ENCODE measurements at places on chromosomes 16 and 17.
A peak's percentile ranks its signal among the peaks of the same experiment; 100 is the strongest.

- DNase-seq, result no peak
Observed at GRCh38 chr17:47304186-47304585, 19.6 kb upstream of the EFCAB13 start.

DNA sequence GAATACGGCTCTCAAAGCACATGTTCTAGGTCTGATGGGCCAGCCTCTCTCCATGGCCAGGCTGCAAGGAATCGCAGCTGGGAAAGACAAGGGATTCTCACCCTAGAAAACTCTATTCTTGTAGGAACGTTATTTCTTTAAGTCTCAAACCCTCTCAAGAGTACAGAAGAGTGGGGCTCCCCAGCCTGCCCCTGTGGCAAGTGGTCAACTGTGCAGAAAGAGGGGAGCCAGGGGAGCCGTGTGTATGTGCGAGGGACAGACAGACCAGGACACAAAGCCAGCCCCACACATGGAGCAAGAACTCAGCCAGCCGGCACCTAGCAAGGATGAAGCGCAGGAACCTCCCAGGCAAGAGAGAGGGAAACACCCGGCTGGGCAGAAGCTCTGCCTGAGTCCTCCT lies 16.4 kb downstream of the KIFC3 start:
- no peak for DNase-seq

DNA sequence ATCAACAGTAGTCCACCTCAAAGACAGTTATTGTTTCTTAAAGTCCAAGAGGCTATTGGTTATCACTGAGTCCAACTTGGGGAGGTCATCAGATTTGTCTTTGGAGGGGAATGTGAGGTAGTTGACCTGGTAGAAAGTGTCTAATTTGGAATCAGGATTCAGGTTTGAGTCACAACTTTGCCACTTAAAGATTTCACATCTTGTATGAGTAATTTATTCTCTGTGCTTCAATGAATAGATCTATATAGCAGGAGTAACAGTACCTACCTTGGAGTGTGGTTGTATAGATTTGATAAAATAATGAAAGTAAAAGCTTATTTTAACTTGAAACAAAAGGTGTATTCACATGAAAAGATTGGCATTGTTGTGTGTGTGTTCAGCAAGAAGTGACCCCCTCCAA lies 119.3 kb upstream of the TBX2 start:
- DNase-seq, result no peak

GRCh38 chr16:88389621-88390160 lies 6.9 kb downstream of the ZNF469 start:
- no peak for DNase-seq

- no peak for DNase-seq
Observed at GRCh38 chr16:76190057-76190456, 87.1 kb upstream of the CNTNAP4 start.

GRCh38 chr16:30924913-30925631 lies 1.7 kb downstream of the FBXL19 start:
- DNase-seq, result no peak

DNA sequence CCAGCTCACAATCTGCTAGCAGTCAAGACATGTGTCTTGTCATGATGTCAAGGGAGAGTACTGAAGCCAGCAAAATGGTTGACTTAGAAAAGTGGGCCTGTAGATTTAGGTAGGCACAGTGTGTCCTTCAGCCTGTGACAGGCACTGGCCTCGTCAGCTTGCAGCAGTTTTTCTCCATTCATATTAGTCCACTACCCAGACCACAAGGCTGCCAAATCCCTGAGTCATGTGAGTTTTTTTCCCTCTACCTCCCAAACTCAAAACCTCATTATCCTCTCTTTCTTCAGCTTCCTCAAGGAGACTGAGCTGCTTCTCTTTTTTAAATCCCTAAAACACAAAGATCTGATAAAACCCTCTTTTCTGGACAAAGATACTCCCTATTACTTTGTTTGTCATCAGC lies 102.6 kb upstream of the HS3ST3A1 start:
- no peak for DNase-seq

GRCh38 chr16:31214708-31215286 lies 878 bp downstream of the TRIM72 start:
- no peak for DNase-seq

DNA sequence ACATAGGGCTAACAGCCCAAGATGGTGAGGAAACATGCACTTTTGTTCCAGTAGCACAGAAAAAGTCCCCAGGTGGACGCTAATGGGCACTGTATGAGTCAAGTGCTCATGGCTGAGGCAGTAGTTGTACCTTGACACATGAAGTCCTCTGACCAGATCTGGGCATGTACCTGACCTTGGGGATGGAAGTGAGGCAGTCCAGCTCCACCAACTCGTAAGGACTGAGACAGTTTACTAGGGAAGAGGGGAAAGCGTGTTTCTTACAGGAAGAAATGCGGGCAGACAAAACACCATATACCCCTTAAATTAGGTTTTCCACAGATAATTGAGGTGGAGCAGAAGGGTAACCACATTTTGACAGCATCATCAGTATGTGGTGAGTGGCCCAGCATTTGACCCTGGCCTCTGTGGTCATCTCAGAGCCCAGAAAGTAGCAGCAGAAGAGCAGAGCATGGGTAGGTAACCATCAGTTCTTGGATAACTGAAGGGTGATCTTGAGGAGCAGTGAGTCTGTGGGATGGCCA lies 32.4 kb upstream of the METTL9 start:
- no peak for DNase-seq

DNA sequence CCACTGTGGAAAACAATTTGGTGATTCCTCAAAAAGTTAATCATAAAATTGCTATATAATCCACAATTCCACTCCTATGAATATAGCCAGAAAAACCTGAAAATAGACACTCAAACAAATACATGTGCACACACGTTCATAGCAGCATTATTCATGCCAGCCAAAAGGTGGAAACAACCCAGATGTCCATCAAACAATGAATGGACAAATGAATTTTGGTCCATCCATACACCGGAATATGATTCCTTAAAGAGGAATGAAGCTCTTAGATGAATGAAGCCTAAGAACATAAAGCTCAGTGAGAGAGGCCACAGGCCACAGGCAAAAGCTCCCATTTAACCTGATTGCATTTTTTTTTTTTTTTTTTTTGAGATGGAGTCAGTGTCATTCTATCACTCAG lies 114.6 kb upstream of the TNRC6C start:
- no peak for DNase-seq

DNA sequence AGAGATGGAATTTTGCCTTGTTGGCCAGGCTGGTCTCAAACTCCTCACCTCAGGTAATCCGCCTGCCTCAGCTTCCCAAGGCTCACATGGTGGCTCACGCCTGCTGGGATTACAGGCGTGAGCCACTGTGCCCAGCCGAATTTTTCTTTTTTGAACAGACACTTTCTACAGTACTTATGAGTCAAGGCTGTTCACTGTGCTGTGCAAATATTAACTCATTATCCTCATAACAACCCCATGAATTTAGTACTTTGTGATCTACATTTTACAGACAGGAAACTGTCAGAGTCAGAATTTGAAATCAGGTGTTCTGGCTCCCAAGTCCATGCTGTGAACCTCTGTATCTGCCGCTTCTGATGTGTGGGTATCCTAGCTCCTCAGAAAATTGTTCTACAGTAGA lies 25.7 kb upstream of the RASL10B start:
- DNase-seq, result no peak

DNA sequence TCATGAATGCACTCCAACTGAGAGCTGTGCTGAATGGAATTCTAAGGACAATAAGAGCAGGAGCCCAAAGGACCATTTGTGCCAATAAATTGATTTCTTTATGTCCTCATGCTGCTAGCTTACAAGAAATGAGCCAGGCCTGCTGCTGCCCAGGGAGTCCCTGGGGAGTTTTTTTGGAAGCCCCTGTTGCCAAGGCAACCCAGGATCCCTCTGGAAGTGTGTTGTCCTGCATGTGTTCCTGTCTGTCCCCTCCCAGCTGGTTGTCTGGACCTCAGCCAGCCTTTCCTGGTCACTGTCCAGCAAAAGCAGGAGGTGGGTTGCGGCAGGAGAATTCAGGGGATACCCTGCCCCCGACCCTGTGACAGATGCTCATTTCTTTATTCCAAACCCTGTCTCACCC lies 51.0 kb upstream of the GPRC5B start:
- DNase-seq, result no peak

DNA sequence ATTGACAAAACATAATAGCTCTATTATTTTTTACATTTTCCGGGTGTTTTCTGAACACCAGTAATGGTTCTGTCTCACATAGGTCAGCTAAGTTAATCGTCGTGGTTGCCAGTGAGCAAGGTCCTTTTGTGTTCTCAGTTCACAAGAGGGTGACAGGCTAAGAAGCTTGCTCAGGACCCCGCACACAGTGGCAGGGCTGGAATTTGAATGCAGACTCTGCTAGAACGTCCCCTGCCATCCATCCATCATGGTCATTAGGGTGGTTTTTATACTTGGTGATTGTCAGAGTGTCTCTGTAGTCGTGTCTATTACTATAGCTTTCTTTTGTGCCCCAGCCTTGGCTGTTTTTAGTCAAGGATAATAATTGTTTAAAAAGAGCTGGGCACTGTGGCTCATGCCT lies 176.2 kb downstream of the SNX29 start:
- no peak for DNase-seq

DNA sequence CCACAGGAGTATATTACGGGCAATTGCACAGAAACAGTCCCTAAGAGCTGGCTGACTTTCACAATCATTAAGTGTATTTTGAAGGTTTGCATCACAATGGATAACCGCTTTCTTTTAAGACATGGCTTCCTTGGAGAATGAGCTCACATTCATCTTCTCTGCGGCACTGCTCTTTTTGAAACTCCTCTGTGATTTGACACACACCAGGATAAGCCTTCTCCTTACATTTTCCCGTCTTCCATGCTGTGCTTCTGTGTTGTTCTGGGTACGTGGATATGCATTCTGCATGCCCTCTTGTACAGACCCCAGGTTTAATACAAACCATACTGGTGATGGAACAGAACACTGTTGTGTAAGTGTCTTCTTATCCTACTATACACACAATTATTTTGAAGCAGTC lies 89.5 kb upstream of the METRNL start:
- DNase-seq, result no peak

- peak; percentile 86 for DNase-seq
Observed at GRCh38 chr16:711548-712320, 3.2 kb upstream of the METRN start.

GRCh38 chr17:63305857-63306256 lies 140.2 kb downstream of the CYB561 start:
- no peak for DNase-seq

DNA sequence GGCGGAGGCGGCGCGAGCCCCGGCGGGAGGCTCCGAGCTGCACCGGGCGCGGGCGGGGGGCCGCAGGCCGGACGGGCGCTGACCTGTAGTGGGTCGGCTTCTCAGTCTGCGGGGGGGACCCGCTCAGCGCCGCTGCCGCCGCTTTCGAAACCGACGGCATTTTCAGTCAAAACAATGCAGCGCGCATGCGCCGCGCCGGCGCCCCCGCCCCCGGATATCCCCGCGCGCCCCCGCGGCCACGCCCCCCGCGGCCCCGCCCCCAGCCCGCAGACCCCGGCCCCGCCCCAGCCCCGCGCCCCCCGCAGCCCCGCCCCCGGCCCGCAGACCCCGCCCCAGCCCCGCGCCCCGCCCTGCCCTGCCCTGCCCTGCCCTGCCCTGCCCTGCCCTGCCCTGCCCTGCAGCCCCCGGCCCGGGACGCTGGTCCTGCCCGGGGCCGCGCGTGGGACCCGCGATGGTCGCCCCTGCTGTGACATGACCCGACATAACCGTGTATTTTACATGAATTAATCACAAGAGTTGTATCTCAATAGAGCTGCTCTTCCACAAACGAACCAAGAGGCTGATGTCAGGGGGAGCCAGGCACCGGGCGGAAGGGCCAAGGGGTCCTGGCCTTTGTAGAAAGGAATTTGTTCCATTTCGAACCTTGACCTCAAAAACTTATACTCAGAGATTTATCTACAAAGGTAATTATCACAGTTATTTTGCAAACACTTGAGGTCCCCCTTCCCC lies at the start of gene UNKL:
Gene UNKL, minus strand, starts transcription at position 173 of the 729 bp plus-strand sequence. Its CDS starts 13 bp downstream, at position 160.
- peak; percentile 97 for DNase-seq

DNA sequence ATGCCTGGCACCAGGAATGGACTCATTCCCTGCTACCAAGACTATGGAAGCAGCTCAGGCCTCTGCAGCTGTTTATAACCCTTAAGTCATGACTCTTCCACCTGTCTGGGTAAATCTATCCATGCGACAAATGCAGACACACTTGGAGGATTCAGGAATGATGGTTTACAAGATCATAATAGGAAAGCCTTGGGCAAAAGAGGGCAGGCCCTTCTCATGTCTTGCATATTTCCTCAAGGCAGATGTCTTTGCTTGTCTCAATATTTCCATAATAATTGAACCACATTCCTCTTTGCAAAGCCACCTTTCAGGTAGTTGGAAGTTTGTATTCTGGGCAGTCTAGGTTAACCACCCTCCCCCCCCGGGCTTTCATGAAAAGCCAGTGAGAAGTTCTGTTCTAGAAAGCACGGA lies 884 bp upstream of the JPT1 start:
- DNase-seq, result no peak

- DNase-seq, result no peak
Observed at GRCh38 chr16:87882436-87883019, 13.2 kb upstream of the SLC7A5 start.

- DNase-seq, result no peak
Observed at GRCh38 chr16:1474082-1474795, 589 bp downstream of the CLCN7 start.

DNA sequence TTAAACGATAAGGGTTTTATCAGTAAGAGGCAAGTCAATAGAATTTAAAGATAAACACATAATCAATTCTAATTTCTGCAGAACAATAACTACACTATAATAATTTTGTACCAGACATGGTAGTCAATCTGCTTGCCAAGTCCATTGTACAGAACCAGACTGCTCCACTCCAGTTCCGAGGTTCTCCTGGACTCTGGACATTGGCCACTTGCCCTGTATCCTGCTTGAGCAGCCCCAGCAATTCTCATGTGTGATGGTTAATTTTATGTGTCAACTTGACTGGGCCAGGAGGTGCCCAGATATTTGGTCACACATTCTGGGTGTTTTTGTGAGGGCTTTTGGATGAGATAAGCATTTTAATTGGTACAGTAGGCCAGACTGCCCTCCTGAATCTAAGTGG lies 384.6 kb downstream of the SLC39A11 start:
- DNase-seq, result no peak

- no peak for DNase-seq
Observed at GRCh38 chr16:78251115-78251514, 151.7 kb downstream of the WWOX start.

GRCh38 chr16:52069866-52070265 lies 477.1 kb downstream of the TOX3 start:
- peak; percentile 38 for DNase-seq

GRCh38 chr17:82674656-82675475 lies 23.6 kb downstream of the RAB40B start:
- DNase-seq, result peak; percentile 33

Measured in D341Med (cell line).